ENCODE measurements at places on chromosomes 7 and 10. TPM values are rescaled to one million over a fixed set of nuclear protein-coding genes. Genes with fewer than 3 reads are reported as not detected.

DNA sequence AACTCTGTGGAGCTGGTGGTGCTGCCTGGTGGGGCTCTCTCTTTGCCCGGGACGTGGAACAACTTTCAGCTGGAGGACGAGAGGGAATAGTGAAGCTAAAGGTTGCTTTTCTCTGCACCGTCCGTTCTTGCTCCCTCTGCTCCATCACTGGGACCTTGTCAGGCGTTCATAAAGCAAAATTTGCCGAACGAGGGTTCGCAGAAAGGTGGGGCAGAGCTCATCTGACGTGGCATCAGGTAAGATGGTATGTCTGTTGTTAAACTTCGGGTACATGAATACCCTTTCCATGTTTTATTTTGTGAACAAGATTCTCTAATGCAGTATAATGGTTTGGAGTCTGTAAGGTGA, 416 bp downstream of the BBS9 start:
- no peak for DNase-seq

The TCF7L2 gene
- 19.4 TPM for total RNA-seq

DNA sequence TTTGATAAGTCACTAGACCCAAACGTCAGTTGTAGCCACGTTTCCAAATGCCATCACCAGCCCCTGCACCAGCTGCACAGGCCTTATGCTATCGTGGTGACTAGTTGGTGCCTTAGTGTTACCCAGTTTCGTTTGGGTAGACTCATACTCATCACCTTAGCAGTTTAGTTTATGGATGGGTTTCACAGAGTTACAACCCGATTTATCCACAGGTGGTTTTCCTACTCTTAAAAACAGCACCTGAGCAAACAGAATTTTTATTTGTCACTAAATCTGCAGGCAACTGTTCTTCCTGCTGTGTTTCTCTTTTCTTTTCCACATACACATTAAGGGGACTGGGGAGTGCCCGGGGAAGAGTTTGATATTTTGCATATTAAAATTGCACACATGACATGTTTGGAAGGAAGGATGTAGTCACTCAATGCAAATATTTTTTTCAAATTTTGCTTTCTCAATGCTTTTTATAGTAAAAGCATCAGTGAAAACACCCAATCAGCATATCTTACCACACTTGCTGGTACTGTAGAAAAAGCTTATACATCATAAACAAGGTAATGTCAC, 41.6 kb downstream of the PDSS1 start:
- no peak for DNase-seq

GRCh38 chr7:137454246-137454724, 110.8 kb upstream of the PTN start:
- peak; percentile 66 for DNase-seq

GRCh38 chr7:143965280-143965679, 10.6 kb downstream of the OR2F1 start:
- DNase-seq: no peak

- peak; percentile 42 for DNase-seq
Observed at GRCh38 chr10:52779541-52780390, 7.2 kb upstream of the MBL2 start.

DNA sequence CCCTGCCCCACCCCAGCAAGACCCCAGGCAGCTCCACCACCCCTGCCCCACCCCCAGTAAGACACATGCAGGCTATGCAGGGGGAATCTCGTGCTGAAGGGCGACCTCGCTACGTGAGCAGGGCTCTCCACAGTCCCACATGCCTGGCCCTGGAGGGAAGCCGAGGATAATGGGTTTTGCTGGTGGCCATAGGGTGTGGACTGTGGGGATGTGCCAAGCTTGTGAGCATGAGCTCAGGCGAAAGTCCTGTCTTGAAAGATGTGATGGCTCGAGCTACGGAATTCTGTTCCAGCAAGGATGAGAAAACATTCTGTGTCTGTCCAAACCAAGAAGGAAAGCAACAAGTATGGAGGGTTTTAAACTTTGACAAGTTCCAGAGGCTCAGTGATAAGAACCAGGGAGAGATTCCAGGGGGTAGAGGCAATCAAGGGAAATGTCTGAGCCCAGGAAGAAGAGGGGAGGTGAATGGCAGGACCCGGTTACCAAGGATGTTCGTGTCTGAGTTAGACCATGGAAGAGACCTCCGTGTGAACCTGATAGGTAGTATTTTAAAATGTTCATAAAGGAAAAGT, 63.1 kb downstream of the PYROXD2 start:
- no peak for DNase-seq

The DGKB gene
- 0.08 TPM for total RNA-seq

- no peak for DNase-seq
Observed at GRCh38 chr10:3668276-3668965, 116.6 kb downstream of the KLF6 start.

GRCh38 chr7:134771889-134772288, 7.5 kb upstream of the CALD1 start:
- no peak for DNase-seq

DNA sequence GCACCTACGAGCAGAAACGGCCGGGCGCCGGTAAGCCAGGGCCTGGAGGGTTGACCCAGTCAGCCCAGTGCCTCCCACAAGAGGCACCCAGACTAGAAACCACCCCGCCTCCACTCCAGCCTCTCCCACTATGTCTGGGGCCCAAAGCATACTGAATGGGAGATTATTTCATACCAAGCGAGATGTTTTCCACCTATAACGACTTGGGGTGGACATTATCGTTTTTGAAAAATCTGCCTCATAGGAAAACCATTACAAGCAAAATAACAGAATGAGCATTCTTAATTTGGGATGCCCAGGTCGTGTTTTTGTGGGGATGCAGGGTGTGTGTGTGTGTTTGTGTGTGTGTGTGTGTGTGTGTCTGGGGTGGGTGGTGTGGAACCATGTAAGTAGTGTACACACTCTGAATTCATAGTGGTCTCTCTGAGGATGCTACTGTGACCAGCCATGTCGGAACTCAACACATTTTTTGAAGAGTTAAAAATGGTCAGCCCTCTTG, 1.6 kb downstream of the HOXA6 start:
- DNase-seq: no peak

The TMEM106B gene
- total RNA-seq: 30.5 TPM

DNA sequence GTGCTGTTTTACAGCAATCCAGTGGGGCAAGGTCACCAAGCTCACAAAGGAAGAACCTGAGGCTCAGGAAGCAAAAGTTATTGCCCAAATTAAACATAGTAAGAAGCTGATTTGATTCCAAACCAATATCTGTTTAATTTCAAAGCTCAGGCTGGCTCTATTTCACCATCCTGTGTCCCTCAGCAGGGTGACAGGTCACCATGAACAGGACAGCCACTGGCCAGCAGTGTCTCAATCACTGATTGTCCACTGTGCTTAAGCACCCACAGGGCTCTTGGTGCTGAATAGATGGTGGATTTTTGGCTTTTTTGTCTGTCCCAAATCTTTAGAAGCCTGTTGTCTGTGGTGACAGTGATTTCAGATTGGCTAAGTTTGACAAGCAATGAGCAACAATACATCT, 146.4 kb upstream of the ZNF32 start:
- no peak for DNase-seq

DNA sequence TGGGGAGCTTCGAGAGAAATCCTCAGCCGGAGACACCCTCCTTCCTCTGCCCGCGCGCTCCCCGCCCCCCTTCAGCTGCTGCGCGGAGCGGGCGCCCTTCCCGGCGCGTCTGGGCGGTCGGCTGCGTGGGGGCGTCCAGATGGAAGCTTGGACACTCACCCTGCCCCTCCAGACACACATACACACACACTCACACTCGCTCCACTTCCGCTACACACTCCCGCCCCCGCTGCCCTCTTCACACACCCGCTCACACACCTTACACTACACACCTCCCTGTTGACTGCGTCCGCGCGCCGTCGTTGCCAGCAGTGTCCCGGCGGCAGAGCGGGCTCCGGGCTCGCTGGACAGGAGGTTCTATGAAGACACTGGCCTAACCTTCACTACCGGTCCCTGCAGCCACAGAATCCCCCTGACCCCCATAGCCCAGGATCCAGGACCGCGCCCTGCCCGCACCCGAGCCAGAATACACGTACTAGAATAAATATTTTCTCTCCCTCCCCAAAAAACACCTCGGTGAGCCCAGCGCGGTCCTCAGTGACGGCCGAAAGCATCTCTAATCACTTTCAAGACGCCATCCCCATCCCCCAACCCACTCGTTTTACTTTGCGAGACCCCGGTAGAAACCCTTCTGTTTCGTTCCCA, 1.1 kb upstream of the EGR2 start:
- DNase-seq: peak; percentile 55

DNA sequence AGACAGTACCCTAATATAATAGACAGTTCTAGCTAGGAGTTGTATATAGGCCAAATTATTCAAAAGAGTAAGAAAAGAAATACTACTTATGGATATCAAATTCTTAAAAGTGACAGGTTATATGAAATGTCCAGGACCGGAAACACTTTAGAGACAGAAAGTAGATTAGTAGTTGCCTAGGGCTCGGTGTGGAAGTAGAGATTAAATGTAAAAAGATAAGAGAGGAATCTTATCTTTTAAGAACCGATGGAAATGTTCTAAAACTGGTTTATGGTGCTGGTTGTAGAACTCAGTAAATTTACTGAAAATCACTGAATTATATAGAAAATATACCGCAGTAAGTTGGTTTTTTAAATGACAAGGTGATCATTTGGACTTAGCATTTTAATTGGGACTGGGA, 147.5 kb upstream of the ASAH2 start:
- DNase-seq: no peak

The TBX20 gene
- 2.0 TPM for total RNA-seq

- DNase-seq: peak; percentile 61
Observed at GRCh38 chr7:47435889-47436312, 146.0 kb downstream of the TNS3 start.

- DNase-seq: peak; percentile 38
Observed at GRCh38 chr10:101123085-101123814, 7.8 kb upstream of the TLX1 start.

The SPAM1 gene
- total RNA-seq: not detected

GRCh38 chr10:21599582-21599981, 65.5 kb downstream of the MLLT10 start:
- no peak for DNase-seq

- DNase-seq: peak; percentile 77
Observed at GRCh38 chr10:44978570-44979280, at the start of gene DEPP1. Gene DEPP1, minus strand, starts transcription at chr10:44978809. Its CDS starts 779 bp downstream, at chr10:44978030.

DNA sequence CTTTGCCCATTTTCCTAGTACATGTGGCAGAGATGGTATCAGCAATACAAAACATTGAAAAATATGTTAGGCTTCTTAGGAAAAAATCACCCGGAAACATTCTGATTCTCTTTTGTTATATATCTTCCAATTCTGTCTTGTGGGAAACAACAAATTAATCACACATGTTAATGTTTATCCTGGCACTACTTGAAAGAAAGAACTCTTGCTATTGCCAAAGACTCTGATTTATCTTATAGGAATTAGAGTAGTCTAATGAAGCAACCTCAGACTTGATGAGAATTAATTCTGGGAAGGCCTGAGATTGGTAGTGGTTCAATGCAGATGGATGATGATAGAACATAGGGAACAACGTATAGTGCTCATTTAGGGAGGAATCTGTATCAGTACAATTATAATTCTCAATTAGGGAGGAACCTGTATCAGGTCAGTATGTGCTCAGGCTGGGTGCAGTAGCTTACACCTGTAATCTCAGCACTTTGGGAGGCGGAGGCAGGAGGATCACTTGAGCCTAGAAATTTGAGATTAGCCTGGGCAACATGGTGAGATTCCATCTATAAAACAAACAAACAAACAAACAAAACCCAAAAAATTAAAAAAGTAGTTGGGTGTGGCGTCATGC, 50.7 kb downstream of the TAS2R16 start:
- DNase-seq: no peak

- no peak for DNase-seq
Observed at GRCh38 chr7:128351296-128352152, 7.8 kb upstream of the RBM28 start.

GRCh38 chr10:121531076-121531829, 67.0 kb downstream of the FGFR2 start:
- DNase-seq: no peak

The RET gene
- not detected for total RNA-seq

Measured in SJCRH30 (cell line).